Mammary epithelial cell (primary cell): ENCODE measurements at places on chromosomes 6 and 20. TPM values are rescaled to one million over a fixed set of nuclear protein-coding genes. Genes with fewer than 3 reads are reported as not detected.

The HUS1B gene
- 0.99 and 1.0 TPM in 2 replicates for total RNA-seq

The HMGCLL1 gene
- 1.2 TPM for total RNA-seq

The HMGA1 gene
- 21.2 TPM for total RNA-seq

The PDYN gene
- total RNA-seq, result not detected in 2 replicates

The FABP7 gene
- not detected for total RNA-seq
